T-helper 2 cell treated with Interferon-gamma antibody and Interleukin-4, amounts not matched to agents 5 μg/mL and 100 μg/mL, for 36 hours (primary cell): ENCODE measurements at places on chromosomes 4 and X.

DNA sequence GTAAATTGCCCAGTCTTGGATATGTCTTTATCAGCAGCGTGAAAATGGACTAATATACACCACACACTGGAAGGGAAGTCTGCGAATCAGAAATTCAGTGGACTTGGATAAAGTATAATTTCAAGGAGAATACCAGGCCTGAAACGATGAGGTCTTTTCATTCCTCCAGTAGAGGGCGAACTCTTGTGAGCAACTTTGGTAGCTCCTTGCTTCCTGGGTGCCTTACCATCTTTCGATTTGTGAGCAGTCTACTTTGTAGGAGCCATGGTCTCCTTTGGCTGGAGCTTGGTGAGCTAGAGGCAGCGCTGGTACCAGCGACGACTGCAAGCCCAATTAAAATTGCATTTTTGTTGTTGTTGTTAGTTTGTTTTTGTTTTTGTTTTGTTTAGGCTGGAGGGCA lies 791.9 kb downstream of the FAT4 start:
- DNase-seq: no peak

GRCh38 chrX:120308558-120308957 lies 2.7 kb downstream of the TMEM255A start:
- no peak for DNase-seq

DNA sequence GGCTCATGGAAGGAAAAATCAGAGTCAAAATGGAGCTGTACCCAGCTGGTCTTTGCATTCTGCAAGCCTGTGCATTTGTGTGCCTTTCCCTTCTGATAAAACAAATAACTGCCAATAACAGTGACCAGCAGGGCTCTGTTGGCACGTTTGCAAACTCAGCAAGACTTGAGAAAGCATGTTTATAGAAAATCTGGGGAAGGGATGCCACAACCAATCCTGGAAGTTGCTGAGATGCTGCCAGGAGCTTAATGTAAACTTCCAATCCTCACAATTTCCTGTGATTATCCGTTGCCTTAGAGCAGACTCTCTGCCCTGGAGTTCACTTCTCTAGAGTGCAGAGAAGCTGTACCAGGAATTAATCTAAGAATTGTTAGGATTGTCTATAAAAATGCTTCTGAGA lies 6.9 kb upstream of the ANXA3 start:
- no peak for DNase-seq

DNA sequence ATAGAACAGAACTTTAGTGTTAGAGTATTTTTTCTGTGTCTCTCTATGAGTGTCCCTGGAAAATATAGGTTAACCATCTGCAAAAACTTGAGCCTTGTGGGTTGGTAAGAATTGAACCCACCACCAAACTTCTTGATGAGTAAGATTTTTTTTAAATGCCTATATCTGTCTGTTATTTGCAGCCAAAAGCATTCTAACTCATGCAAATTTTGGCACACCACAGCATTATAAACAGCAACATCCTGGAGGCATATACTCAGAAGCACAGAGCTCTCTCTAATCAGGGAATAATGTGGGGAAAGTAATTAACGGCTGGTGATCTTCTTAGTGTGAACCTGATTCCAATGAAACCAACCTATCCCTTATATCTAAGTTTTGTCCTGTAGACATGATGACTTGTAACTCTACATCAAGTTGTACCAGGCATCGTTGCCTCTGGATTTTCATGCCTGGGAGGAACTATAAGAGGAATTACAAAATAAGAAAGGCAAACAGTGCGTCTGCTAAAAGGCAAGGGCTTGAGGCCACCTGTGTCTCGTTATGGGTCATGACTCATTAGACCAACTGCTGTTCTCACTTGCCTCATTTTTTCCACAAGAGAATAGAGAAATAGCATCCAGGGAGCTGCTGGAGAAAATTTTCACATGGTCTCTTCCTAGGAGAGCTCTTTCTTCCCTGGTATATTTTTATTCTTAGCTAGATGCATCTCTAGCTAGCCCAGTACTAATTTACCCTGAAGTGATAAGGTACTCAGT lies 202.4 kb downstream of the CHIC2 start:
- DNase-seq: no peak

DNA sequence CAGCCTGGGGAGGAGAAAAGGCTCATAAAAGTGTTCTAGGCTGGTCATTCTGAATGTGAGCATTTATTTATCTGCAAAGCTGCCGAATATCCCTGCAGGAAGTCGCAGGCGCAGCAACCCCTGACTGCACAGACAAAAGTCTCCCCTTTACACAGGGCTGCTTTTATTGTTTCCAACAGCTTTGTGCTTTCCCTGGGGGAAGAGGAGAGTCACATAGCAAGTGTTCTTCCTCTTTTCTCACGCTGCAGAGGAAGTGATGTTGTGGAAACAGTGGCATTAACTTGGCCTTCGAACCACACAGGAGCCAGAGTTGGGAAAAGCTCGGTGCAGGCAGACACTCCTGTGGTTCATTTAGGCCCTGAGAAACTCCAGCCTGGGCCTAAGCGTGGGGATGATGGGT lies 81.5 kb upstream of the BCOR start:
- no peak for DNase-seq

DNA sequence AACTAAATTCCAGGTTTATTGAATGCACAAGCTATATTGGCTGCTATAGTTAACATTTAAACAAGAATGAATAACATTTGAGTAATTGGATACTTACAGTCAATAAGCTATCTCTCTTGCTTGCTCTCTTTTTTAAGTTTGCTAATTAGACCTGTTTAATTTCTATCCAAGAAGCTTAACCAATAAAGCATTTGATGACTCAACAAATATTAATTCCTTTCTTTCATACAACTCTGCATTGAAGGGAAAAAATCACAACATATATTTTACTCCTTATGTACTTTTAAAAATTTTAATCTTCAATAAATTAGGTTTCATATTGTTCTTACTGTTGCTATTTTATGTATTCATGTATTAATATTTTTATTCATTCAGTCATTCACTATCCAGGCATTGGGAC lies 1552.6 kb upstream of the ADGRL3 start:
- no peak for DNase-seq

- DNase-seq: no peak
These were observed 77.3 kb upstream of the NOCT start for GRCh38 chr4:138938366-138938690.

GRCh38 chrX:104041003-104041402 lies 1.2 kb downstream of the H2BW2 start:
- DNase-seq: no peak

GRCh38 chr4:82428969-82429727 lies 1.1 kb downstream of the HNRNPDL start:
- DNase-seq: peak; percentile 91

DNA sequence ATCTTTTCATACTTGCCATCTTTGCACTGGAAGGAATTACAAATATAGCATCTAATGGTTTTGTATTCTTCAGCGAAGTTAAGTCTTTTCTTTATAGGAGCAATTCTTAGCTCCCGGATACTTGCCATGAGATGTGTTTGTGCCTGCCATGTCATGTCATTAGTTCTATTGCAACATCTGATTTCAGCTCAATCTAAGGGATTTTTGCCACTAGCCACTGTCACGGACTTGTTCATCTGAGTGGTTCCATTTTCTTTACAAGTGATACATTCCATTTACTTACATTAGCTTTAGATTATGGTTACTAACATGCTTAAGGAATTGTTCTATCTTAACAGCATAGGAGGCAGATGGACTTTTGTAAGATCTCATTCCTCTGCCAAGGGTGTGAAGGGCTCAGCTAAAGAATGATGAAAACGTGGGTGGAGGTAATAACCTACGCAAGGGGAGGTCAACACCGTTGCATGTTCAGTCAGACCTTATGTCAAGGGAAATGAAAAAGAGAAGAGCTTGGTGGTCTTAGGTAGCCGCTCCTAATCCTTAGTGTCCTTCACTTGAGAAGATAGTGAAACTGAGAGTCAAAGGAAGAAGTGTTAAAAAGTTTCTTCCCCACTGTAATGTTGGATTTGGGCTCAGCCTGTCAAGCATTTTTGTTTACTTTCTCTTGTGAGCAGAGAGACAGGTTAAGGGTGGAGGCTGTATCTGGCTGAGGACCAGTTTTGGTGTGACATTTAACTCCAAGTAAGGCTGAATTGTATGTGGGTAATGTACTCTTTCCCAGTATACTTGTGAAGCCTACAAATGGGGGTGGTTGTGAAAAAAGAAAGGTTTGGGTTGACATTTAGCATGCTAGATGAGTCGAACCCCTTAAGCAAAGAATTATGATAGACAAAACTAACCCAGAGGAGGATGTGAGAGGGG lies 3.6 kb upstream of the KLHL2 start:
- peak; percentile 36 for DNase-seq

GRCh38 chr4:146458594-146458993 lies 63.1 kb downstream of the SLC10A7 start:
- DNase-seq: no peak

DNA sequence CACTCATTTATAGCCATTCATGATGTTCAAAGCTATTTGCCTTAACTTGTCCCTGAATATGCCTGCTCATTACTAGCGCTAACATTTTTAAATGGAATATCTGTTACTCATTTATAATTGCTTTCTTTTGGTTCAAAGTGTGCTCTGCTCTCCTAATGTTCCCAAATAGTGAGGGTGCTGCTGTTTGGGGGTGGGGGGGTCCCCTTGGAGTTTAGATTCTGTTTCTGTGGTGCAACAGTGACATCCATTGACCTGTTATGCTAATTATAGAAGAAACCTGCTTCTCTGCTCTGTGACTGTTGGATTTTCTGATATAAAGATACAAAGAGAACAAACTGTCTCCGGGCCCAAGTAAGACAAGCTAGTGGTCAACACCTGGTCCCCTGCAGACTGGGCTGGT lies 222.4 kb downstream of the SHROOM3 start:
- no peak for DNase-seq

DNA sequence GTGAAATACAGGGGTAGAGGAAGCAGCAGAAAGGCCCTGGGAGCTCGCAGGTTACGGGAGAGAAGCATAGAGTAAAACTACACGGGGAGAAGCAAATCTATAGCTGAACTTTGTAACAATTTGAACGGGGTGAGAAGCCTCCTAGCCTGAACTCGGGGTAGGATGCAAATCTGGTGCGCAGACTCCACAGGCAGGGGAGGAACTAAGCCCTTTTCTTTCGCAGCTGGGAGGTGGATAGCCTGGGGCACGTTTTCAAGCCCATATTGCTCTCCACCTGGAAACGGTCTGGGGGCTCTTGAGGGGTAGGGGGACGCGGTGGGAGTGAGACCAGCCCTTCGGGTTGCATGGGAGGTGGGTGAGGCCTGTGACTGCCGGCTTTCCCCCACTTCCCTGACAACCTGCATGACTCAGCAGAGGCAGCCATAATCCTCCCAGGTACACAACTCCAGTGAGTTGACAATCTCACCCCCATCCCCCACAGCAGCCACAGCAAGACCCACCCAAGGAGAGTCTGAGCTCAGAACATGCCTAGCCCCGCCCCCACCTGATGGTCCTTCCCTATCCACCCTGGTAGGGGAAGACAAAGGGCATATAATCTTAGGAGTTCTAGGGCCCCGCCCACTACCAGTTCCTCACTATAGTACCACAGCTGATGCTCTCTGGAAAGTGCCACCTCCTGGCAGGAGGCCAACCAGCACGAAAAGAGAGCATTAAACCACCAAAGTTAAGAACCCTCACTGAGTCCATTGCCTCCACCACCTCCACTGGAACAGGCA lies 29.9 kb downstream of the SOWAHB start:
- no peak for DNase-seq

- DNase-seq: no peak
These were observed 20.9 kb upstream of the DHX15 start for GRCh38 chr4:24605216-24605615.

DNA sequence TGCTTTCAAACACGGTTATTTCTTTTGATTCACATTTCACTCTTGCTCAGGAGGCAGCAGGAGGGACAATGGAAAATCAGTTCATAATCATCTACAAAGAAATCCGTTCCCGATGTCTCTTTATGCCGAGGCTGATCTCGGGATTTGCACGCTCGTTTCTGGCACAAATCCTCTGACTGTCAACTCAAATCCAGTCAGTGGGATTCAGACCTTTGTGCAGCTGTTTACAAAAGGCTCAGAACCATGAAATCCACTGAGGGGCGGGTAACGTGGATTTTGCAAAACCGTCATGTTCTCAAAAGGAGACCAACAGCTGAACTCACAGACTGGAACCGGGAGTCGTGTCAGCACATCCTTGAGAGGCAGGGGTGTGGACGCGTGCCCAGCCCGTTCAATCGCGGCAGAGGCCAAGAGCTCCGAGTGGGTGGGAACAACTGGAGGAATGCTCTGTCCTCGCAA lies 46.4 kb downstream of the ACOX3 start:
- no peak for DNase-seq

DNA sequence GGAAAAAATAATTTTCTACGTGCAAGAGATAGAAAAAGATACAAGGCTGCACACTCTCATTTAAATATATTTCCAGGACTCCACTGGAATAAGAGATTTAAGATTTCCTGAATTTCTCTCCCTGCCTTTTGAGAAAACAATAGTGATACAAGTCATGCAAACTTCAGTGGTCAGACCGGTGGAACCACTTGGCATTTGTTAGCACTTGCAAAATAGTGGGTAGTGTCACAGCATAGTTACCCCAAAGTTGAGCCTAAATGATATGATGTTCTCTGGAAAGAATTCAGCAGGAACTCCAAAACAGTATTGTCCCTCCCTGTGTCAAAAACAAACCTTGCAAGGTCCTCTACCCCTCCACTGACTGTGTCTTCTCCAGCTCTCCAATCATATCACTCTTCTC lies 102.3 kb downstream of the ANKRD50 start:
- DNase-seq: no peak

DNA sequence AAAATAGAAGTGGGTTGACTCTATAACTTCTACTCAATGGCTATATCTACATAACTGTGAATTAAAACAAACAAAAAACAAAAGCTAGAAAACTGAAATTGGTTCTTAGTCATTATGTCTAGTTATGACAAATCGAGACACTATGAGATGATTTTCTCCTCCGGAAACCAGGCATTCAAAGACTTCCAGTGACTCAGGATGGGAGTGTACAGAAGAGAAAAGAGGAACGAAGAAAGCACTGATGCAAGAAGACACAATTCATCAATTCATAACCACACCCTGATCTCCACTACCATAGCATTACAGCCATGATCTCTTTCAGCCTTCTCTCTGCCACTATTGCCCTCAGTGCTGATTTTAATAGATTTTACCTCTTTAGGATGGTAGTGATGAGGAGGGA lies 253.6 kb downstream of the CBLL2 start:
- no peak for DNase-seq

- DNase-seq: no peak
These were observed at the start of gene PDE6B for GRCh38 chr4:624705-625590. PDE6B (plus strand) TSS chr4:625573; CDS start chr4:625627, 54 bp downstream.

DNA sequence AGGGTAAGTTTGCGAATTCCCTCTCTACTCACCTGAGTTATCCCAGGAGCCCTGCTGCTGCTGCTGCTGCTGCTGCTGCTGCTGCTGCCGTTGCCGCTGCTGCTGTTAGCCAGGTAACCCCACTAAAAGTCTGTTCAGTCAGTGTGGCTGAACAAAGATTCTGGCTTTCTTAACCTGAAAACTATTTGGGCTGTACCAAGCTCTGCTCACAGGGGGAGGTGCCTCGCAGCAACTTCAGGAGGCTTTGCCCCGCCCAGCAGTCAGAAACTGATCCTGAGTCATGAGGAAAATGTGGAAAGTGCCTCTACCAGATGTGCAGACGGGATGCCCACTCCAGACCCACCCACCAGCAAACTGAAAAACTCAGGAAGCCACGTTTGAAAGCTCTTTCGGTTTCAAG lies at the start of gene CAPN6:
Gene CAPN6 (minus strand): TSS at position 145 of the 400 bp plus-strand sequence. CDS start 6,547 bp downstream, outside the sequence.
- DNase-seq: no peak

- no peak for DNase-seq
These were observed 48.2 kb downstream of the SPINK2 start for GRCh38 chr4:56773346-56773745.

GRCh38 chrX:136228839-136229207 lies 22.4 kb downstream of the MAP7D3 start:
- no peak for DNase-seq
